ENCODE measurements at places on chromosomes 11 and 22.
A peak's percentile ranks its signal among the peaks of the same experiment; 100 is the strongest.

GRCh38 chr11:117691218-117691514 is 105.8 kb downstream of the DSCAML1 start:
- no peak for DNase-seq

DNA sequence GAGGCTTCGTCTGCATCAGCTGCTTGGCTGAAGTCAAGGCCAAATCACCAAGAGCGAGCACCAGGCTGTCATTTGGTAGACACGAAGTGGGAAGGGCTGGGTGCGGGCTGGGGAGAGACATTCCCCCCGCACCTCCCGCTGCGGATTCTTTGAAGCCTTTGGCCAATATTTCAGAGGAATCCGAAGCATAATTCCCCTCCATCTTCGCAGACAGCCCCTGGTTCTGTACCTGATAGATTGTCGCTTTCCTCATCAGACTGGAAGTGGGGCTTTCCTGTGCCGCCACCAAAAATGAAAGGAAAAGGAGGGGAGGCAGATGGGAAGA is 15.3 kb downstream of the BLID start:
- no peak for DNase-seq

DNA sequence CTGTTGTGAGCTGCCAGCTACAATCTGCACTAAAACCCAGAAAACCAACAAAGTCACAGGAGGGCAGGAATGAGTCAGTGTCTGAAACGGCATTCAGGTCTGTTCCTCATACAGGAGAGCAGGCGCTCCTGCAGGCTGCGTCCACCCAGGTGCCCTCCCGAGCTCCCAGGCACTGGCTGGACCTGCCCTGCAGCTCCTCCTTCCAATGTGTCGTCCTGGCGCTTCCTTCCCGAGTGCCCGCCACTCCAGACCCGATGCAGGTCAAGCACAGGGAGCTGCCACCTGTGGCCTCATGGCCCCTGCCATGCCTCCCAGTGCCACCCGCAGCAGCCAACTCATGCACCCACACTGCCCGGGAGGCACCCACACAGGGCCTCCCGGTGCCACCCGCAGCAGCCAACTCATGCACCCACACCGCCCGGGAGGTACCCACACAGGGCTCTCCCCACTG is 12.0 kb downstream of the BRD1 start:
- DNase-seq = no peak

DNA sequence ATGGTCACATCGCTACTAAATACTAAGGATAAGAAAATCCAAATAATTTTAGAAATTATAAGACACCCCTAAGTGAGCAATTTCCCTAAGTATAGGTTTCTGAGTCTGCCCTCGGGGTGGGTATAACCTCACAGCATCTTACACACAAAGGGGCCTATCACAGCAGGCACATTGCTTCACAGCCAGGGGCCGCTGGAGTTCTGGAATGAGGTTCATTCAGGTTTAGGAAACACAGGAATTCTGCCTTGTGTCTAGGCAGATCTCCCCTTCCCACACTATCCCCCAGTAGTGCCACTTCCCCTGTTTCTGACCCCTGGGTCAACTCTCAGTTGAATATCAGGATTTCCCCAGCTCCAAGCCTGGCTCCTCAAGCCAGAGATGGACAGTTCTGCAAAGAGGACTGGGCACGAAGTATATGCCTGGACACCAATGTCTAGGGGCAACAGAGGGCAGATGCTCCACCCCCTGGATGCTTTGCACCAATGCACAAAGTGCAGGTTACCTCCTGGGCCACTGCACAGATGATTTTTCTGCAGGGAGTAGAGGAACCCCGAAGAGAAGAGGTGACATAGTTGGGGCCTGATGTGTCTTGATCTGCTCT is 11.4 kb downstream of the TUBA8 start:
- DNase-seq = no peak

DNA sequence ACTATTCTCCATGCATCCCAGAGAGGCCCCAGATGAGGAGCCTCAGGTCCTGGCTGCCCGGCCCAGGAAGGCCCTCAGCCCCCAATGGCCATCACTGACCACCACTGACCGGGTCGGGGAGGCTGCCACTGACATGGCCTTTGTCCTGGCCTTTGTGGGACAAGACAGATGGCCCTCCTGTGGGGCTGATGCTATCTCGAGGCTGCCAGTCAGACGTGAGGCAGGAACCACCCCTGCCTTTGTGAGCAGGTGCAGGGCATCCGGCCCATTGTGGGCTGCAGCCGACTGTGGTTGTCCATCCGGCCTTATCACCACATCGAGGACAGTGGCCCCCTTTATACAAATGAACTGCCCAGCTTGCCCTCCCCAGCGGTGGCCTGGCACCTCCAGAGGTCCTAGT is 5.5 kb downstream of the GP1BB start:
- no peak for DNase-seq

- no peak for DNase-seq
Measured at GRCh38 chr11:221539-221938, 14.0 kb downstream of the RIC8A start.

GRCh38 chr22:41481925-41482318 is 13.0 kb downstream of the ACO2 start:
- DNase-seq = no peak

DNA sequence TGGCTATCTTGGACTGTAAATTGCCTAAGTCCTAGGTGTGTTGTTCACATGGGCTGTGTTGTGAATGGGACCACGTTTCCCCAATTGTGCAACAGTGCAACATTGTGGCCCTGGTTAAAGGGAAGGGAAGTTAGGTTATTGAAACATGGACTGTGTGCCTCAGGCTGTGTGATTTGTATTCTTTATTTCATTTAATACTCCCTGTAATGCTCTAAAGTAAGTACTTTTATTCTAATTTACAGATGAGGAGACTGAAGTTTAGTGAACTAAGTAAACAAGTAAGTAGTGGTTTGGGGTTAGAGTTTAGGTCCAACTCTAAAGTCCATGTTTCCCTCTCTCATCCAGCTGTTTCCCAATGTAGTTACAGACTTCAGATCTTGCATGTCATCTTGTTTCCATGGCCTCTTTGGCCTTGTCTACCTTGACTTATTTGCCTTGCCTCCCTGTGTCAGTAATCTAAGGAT is 77.7 kb downstream of the STIM1 start:
- no peak for DNase-seq

- DNase-seq = no peak
Measured at GRCh38 chr11:69274531-69275016, 19.4 kb upstream of the MYEOV start.

GRCh38 chr11:47595029-47595428 is 818 bp upstream of the C1QTNF4 start:
- no peak for DNase-seq

DNA sequence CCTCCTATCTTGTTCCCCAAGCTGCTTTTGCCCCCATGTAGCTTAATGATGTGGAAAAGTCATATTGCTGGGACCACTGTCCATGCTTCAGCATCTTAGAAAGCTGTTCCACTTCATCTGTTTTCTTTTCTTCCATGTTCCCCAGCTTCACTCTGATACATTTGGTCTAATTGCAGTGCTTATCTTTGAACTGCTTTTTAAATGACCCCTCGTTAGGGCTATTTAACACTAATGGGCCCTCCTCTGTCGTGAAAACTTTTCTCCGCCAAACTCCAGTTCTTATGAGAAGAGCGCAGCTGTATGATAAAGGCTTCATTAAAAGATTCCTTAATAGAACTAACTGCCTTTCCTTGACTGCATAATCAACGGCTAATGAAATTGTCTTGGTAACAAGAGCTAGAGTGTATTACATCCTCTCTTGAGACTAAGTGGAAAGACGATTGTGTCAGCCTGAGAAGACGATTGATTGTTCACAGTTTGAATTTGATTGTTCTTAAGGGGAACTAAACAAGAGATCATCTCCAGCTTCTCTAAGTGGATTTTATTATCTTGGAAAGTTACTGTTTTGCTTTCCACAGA is 165.0 kb upstream of the MTNR1B start:
- no peak for DNase-seq

- DNase-seq = no peak
Measured at GRCh38 chr22:23229646-23230045, 49.3 kb downstream of the BCR start.

GRCh38 chr11:119336744-119337469 is 2.6 kb downstream of the RNF26 start:
- no peak for DNase-seq

GRCh38 chr11:46597609-46598219 is 3.9 kb upstream of the AMBRA1 start:
- DNase-seq = no peak

DNA sequence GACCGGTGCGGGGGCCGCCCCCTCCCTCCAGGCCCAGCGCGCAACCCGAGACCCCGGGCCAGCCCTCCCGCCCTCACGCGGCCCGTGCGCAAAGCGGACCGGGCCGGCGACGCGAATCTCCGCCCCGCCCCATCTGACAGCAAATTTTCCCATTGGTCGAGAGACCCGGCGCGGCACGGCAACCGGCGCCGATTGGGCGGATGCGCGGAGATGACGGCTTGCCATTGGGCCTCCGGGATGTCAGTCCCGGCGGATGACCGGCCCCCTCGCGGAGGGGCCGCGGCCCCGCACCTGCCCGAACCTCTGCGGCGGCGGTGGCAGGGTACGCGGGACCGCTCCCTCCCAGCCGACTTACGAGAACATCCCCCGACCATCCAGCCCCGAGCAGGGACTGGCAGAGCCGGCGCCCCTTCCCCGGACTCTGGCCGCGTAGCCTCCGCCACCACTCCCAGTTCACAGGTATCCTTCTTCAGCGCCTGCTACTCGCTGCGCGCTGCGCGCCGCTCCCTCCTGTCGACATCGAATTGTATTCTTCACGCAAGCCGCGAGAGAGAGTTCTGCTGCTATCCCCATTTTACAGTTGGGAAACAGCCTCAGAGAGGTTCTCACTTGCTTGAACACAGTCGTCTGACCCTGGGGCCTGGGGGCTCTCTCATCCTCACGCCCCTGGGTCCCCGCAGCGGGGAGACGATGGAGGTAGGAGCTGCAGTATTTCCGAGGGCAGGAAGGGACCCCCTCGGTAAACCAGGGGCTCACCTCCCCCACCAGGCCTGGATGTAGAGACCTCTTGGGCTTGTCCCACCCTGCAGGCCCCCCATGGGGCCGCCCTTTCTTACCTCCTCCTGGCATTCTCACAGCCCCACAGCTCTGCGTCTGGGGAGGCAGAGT is at the start of gene ARVCF:
TSS of gene ARVCF (minus strand) at position 90 of the 888 bp plus-strand sequence. CDS start 26,029 bp downstream, outside the sequence.
- peak; percentile 74 for DNase-seq

- DNase-seq = no peak
Measured at GRCh38 chr11:27355575-27356104, 7.4 kb downstream of the CCDC34 start.

GRCh38 chr11:120954381-120954780 is 69.5 kb upstream of the TBCEL start:
- DNase-seq = no peak

- DNase-seq = no peak
Measured at GRCh38 chr11:117770061-117770460, 27.0 kb downstream of the DSCAML1 start.

DNA sequence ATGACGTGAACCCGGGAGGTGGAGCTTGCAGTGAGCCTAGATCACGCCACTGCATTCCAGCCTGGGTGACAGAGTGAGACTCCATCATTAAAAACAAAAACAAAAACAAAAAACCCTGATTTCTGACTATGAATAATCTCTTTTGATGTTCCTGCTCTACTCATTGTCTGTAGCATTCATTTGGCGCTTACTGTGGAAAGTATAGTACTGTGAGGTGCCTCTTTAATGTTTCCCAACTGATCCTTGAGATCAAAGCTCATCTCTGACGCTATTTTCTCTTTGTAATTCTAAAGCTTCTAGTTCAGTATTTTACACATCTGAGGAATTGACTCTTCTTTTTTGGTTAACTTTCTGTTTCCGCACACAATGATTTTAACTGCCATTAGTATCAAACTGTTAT is 60.0 kb downstream of the GRK3 start:
- DNase-seq = no peak

Measured in NCI-H460 (cell line).